Ovary (tissue), 10 donors: ENCODE measurements at places on chromosomes 5 and 9. TPM values are rescaled to one million over a fixed set of nuclear protein-coding genes. Genes with fewer than 3 reads are reported as not detected.

PPP2R2B gene
- total RNA-seq, result 1.1 TPM

ADAMTS2 gene
- total RNA-seq, result 17.8 TPM

SLC36A2 gene
- not detected for total RNA-seq

ANP32B gene
- total RNA-seq, result 137 TPM

POLK gene
- total RNA-seq, result 39.0 TPM

PPP3R2 gene
- not detected for total RNA-seq

IRX2 gene
- total RNA-seq, result not detected

ZDHHC11B gene
- total RNA-seq, result 4.2 TPM

IL9 gene
- not detected for total RNA-seq

DAB2IP gene
- 83.6 TPM for total RNA-seq

ENHO gene
- total RNA-seq, result 0.33 TPM

ANKRD55 gene
- total RNA-seq, result not detected

OTP gene
- total RNA-seq, result not detected

FAM153A gene
- 5.1 TPM for total RNA-seq

NAIP gene
- 16.5 TPM for total RNA-seq

PCDHGA8 gene
- 5.3 TPM for total RNA-seq

PCDHA9 gene
- 0.60 TPM for total RNA-seq

BTNL8 gene
- total RNA-seq, result 0.41 TPM

NR2F1-AS1 gene
- total RNA-seq, result 45.7 TPM

SOX30 gene
- not detected for total RNA-seq

IARS1 gene
- total RNA-seq, result 281 TPM

CD14 gene
- total RNA-seq, result 50.5 TPM

BTF3 gene
- total RNA-seq, result 975 TPM

SIT1 gene
- total RNA-seq, result not detected

SMIM33 gene
- not detected for total RNA-seq

SLC36A3 gene
- total RNA-seq, result not detected

CCDC183 gene
- 4.8 TPM for total RNA-seq

EHMT1 gene
- 95.4 TPM for total RNA-seq

PCDHB2 gene
- total RNA-seq, result 4.0 TPM

GPSM1 gene
- total RNA-seq, result 65.4 TPM

FGFR4 gene
- 25.6 TPM for total RNA-seq

PDLIM7 gene
- 32.7 TPM for total RNA-seq

MAP1B gene
- total RNA-seq, result 37.7 TPM

ACER2 gene
- total RNA-seq, result 3.8 TPM

TERT gene
- total RNA-seq, result not detected

CD274 gene
- 1.7 TPM for total RNA-seq

SPATA31C1 gene
- not detected for total RNA-seq

EIF4E1B gene
- not detected for total RNA-seq

NDST1 gene
- 90.3 TPM for total RNA-seq

TMEFF1 gene
- 0.76 TPM for total RNA-seq

FAM221B gene
- not detected for total RNA-seq

OLFML2A gene
- 14.7 TPM for total RNA-seq

SCAI gene
- 8.3 TPM for total RNA-seq

NOXA1 gene
- 14.1 TPM for total RNA-seq

QRFP gene
- total RNA-seq, result not detected

TUSC1 gene
- 16.6 TPM for total RNA-seq

ELOVL7 gene
- total RNA-seq, result 0.13 TPM
